MG63 (cell line): ENCODE measurements at places on chromosomes 1 and 21. TPM values are rescaled to one million over a fixed set of nuclear protein-coding genes. Genes with fewer than 3 reads are reported as not detected.

OLFM3 gene
- total RNA-seq = not detected in 2 replicates

- no peak for DNase-seq
Observed at GRCh38 chr1:3864884-3865283, 7.6 kb downstream of the DFFB start.

- DNase-seq = peak; percentile 82
Observed at GRCh38 chr1:44808063-44808937, at the start of gene BTBD19. Gene BTBD19, plus strand, starts transcription at chr1:44808523. Its CDS starts 298 bp downstream, at chr1:44808821.

SV2A gene
- 0.16 TPM in 1 of 2 replicates, not detected in the other for total RNA-seq

DNA sequence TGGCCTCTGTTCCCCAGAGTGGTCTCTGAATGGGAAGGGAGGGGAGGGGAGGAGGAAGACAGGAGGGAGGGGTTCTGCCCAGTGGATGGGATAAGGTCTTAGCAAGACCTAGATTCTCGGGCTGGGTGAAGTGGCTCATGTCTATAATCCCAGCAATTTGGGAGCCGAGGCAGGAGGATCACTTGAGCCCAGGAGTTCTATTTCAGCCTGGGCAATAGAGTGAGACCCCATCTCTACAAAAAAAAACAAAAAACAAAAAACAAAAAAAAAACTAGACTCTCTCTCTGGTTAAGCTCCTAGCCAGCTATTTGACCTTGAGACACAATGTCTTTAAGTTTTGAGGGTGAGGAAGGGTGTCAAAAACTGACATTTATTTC, 11.4 kb downstream of the UQCRHL start:
- DNase-seq = no peak
